Suppressor macrophage treated with lipopolysaccharide for 1 hour (primary cell): ENCODE measurements at places on chromosomes 6 and 20.
A peak's percentile ranks its signal among the peaks of the same experiment; 100 is the strongest.

- no peak for DNase-seq
Observed at GRCh38 chr6:101113468-101114260, 232.5 kb upstream of the ASCC3 start.

GRCh38 chr6:159989492-159990480, 20.9 kb downstream of the IGF2R start:
- peak; percentile 81 for DNase-seq

DNA sequence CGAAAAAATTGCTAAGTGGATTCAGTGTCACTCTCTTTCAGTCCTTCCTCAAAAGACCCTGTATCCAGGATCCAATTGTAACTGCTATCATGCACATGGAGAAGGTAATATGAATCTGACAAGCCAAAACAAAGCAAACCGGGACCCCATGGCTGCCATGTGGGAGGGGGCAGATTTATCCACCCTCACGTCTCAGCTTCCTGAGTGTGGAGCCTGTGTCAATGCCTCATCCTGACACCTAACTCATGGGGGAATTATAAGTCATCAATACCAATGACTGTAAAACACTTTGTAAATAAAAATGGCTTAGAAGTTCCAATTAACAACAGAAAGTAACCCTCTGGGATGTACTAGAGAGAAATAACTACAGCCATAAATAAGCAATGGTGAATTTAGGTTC, 174.1 kb upstream of the MCHR2 start:
- no peak for DNase-seq

GRCh38 chr20:63224412-63225081, 8.6 kb upstream of the YTHDF1 start:
- DNase-seq, result no peak

- DNase-seq, result no peak
Observed at GRCh38 chr6:95288251-95288650, 289.1 kb upstream of the MANEA start.

GRCh38 chr6:13485923-13486562, 1.4 kb downstream of the GFOD1 start:
- peak; percentile 39 for DNase-seq

GRCh38 chr20:21705575-21706260, at the start of gene PAX1:
TSS of gene PAX1 (plus strand) at chr20:21705664. CDS start at chr20:21705713, 49 bp downstream.
- DNase-seq, result no peak

DNA sequence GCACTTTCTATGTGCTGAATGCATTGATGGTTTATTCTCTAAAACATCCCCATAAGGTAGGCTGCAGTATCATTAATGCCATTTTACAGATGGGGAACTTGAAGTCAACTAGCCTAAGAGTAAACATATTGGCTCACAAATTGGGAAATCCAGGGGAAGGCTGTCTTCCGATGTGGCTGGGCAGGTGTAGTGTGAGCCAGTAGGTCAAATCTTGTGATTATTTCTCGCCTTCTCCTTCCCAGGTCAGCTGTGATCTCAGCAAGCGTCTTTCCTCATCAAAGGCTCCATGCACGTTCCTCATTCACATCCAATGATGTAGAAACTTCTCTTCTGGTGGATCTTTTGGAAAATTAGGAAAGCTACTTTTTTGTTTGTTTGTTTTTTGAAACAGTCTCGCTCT, 94.1 kb upstream of the SHLD1 start:
- no peak for DNase-seq
